ENCODE measurements at places on chromosomes 11 and 22.

DNA sequence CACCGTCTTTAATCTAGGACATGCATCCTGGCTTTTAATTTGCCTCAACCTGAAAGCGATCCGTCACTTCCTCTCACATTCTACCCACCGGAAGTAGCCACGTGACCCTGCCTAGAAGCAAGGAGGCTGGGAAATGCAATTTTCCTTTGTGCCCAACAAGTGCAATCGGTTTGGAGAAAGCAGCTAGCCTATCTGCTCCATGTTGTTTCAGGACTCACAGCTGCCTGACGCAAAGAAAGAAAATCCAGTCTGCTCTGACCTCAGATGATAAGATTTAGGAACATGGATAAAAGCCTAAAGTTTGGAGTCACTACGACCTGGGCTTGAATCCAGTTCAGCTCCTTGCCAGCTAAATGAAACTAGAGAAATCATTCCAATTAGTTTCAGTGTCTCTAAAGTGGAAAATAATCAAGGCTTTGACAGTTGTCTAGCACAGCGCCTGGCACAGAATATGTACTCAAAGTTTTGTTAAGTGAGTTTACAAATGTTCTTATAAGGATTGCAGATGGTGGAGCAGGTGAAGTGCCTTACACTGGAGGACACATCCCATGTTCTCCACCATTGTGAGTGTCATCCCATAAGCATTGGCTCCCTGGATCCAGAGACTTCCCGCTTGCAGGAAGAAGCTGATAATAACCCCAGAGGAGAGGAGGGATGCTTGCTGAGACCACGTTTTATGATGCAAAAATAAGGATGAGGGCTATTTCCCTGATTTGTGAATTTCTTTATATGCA is 553.7 kb downstream of the MN1 start:
- DNase-seq: no peak

DNA sequence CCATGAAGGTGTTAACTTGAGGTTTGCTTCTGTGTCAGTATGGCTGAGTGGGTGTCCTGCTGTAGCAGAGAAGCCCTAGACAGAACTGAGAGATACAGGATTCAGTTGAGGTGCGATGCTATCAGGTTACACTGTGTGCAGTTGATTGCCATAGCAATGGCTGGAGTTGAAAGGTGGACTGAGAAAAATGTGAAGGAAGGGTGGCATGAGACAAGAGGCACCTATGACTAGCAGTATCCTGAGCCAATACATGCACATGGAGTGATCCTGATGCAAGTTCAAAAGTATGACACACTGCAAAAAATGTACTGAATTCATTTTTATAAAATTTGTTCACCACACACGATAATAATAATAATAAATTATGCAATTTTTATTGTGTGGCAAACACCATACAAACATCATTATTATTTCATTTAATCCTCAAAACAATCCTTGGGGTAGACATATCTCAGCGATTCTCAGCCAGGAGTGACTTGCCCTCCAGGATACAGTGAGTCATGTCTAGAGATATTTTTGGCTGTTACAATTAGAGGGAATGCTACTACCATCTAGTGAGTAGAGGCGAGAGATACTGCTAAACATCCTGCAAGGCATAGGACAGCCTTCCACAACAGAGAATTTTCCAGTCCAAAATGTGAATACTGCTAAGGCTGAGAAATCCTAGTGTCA is 3.9 kb upstream of the PIWIL4 start:
- DNase-seq: no peak

- no peak for DNase-seq
These were observed 27.6 kb downstream of the USH1C start for GRCh38 chr11:17516551-17517150.

- DNase-seq: no peak
These were observed 623.8 kb upstream of the CHORDC1 start for GRCh38 chr11:90846628-90847027.

GRCh38 chr11:125423247-125423849 is 72.7 kb downstream of the FEZ1 start:
- no peak for DNase-seq

DNA sequence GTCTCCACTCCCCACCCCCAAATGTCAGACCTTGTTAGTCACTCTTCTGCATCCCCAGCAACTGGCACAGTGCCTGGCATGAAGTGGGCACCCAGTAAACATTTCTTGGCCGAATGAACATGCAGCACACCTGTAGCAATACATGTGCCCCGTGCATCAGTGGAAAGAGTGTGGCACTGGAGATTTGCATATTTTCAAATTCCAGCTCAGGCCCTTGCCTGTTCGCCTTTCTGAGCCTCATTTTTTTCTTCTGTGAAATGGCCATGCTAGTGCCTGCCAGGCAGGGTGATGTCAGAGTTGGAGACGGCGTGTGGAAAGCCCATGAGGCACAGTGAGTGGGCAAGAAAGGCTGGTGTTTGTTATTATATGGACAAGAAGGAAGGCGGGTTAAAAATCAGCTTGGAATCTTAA is 38.7 kb downstream of the CD82 start:
- DNase-seq: no peak

DNA sequence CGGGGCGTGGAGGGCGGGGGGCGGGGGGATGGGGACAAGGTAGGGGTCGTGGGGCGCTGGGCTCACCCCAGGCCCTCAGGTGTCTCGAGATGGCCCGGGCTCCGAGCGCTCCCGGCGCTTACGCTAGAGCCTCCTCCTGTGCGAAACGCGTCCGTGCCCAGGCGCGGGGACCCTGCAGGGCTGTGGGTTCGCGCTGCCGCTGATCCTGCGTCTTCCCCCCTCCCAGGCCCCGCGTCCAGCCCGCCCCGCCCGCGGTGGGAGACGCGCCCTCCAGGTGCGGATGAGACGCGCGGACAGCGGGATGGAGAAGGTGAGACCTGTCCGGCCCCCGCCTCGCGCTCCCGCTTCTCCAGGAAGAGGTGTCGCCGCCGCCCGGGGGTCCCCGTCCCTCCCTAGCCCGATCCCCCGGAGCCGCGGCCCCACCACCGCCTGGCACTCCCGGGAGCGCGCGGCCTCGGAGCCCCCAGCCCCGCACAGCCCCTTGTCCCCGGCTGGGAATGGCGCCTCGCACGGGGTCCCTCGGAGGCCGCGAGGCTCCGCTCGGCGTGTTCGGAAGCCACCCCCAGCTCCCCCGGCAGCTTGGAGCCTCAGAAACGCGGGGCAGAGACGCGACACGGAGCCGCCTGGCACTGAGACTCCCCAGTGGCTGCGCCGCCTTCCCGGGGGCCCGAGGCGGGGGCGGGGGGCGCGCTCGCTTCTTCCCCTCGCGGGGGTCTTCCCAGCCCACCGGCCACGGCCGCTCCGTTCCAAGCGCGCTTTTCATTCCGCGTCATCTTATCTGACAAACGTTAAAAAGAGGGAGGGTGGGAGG is 27.6 kb upstream of the TOLLIP start:
- no peak for DNase-seq

GRCh38 chr11:93869830-93870229 is 19.4 kb upstream of the VSTM5 start:
- DNase-seq: no peak

GRCh38 chr22:24103301-24103700 is 78.0 kb upstream of the SUSD2 start:
- DNase-seq: no peak

- DNase-seq: no peak
These were observed 258.0 kb downstream of the TENM4 start for GRCh38 chr11:79182794-79183193.

- no peak for DNase-seq
These were observed 10.4 kb upstream of the TUB start for GRCh38 chr11:8070417-8071115.

DNA sequence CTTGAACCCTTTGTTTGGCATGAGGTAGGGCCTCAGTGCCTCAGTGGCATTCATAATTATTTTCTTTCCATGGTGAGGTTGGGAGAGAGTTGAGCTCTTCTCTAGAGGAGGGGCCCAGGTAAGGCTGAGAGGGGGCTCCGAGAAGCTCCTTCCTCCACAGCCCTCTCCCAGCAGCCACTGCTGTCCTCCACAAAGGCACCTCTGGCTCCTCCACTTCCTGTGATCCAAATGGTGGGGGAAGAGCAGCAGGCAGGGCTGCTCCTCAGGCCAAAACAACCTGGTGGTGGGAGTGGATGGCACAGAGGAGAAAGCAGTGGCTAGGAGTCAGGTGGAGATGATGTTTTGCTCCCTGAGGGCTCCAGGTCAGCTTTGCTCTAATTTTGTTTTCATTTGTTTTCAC is 13.3 kb downstream of the ROBO4 start:
- no peak for DNase-seq

- DNase-seq: no peak
These were observed 15.6 kb downstream of the ARFGAP3 start for GRCh38 chr22:42841444-42841843.

GRCh38 chr11:77233011-77233410 is 68.5 kb downstream of the GDPD4 start:
- DNase-seq: no peak

GRCh38 chr22:41458161-41458728 is 10.2 kb downstream of the PHF5A start:
- no peak for DNase-seq

DNA sequence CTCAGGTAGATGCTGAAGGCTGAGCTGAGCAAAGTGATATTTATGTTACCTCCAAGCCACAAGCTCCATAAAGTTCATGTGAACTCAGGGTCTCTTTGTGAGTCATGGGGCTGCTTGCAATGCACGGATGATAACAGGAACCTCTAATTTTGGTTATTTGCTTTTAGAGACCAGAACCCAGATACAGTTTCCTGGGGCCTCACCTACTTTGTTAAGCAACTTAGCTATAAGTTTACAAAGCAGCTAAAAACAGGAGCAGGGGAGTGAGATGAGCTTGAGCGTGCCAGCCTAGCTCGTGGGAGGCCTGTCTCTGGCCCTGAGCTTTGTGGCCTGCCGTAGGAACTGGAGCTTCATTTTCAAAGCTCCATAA is 29.2 kb downstream of the SREBF2 start:
- no peak for DNase-seq

DNA sequence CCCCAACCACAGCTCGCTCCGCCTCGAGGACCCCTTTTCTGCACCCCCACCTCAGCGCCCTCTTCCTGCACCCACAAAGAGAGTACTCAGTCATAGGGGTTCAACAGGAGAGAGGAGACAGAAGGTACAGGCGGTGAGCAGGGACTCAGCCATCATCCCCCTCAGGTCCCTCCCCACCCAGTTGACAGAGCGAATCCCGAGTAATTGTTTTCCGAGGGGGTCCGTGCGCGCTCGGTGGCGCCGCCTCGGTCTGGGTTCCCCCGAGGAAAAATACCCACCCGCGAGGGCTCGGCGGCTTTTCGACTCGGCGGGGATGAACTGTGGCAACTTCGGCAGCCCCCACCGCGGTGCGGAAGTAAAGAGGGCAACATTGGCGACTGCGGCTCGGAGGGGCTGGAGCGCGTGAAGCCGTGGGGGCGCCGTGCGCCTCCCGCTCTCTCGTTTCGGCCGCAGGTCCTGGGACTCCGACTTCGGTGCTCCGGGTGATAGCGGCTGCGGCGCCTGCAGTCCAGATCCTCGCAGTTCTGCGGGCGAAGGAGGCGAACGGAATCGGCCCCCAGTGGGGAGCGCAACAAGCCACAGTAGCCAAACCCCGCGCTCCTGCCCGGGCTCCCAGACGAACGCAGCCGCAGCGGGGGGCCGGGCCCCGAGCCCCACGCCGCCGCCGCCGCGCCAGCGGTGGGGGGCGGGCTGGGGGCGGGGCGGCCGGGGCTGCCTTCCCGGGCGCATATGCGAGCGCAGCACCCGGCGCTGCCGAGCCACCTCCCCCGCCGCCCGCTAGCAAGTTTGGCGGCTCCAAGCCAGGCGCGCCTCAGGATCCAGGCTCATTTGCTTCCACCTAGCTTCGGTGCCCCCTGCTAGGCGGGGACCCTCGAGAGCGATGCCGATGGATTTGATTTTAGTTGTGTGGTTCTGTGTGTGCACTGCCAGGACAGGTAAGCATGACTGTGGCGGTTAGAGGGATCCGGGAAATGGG is at the start of gene NELL1:
Gene NELL1 (plus strand): TSS at position 743 of the 976 bp plus-strand sequence.
- no peak for DNase-seq

All from keratinocyte (primary cell).